ENCODE measurements at places on chromosomes 5 and 9.

- DNase-seq = no peak
Observed at GRCh38 chr5:53167836-53168235, 58.3 kb upstream of the MOCS2 start.

DNA sequence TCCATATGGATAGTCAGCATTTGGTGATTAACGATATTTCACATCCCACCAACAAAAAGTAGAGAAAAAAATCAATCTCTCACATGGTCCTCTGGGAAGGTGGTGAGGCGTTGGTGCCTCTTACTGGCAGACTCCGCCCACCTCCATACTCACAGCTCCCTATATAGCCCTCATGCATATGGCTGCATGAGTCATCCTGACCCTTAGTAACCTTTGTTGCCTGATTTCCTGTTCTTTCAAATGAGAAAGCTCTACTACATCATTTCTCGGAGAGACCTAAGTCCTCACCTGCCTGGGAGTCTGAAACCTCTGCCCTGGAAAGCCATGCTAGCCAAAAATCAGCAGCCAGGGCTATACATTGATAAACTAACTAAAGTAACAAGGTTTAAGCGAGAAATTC lies 33.3 kb upstream of the ABCA1 start:
- peak; percentile 46 for DNase-seq

- no peak for DNase-seq
Observed at GRCh38 chr5:133863857-133864585, 104.4 kb downstream of the C5orf15 start.

GRCh38 chr5:81554647-81555046 lies 160.7 kb upstream of the ACOT12 start:
- DNase-seq = no peak

DNA sequence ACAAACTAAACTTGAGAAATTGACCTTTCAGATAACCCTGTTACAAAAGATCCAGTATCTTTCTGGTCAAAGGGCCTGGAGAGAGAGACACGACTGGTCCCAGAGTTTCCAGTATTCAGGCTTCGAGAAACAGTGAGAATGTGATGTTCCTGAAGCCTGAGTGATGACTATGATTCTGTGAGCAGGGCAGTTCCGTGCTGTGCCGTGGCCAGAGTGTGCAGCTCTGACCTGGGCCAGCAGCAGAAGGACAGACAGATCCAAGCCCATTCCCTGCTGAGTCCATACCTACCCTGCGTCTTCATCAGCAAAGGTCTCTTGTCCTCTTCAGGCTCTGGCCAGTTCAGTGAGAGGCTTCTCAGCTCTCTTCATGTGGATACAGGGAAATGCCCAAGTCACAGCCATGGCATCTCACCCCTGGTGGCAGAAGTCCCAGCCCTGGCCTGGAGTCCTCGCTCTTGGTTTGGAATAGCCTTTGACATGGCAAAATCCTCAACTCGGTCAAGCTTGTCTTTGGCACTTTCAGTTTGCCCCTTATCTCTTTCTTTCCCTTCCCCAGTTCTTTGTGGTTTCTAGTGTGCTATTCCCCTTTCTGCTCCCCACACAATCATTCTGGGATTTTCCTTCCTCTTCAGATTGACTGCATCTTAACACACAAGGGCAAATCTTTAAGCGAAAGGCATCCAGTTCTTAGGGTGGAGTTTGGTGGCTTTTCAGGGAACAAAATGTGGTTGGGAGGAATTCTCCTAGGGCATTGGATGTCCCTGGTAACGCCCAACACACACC lies 107.7 kb downstream of the LIFR start:
- no peak for DNase-seq

DNA sequence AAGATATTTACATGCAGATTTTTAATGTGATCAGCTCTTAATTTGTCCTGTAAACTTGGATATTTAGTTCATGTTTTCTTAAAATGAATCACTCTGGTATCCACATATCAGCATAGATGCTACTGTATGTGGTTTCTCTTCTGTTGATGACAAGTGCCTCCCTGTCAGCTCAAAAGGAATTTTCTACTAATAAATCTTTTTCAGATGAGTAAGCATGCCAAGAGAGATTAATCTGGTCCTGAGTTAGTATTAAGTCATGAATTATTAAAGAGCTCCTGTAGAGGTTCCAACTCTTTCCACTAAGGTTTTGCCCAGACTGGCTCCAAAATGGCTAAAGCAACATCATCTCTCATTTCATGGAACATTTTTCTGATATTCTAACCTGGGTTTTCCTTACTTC lies 129.2 kb downstream of the GOLPH3 start:
- no peak for DNase-seq

All from central memory CD4-positive, alpha-beta T cell (primary cell).